Stimulated activated CD4-positive, alpha-beta T cell treated with anti-CD3 and anti-CD28 coated beads, Interleukin-1b, Interleukin-23, amount 100 ng/mL, for 1 hour (primary cell): ENCODE measurements at places on chromosomes 12 and 14.

DNA sequence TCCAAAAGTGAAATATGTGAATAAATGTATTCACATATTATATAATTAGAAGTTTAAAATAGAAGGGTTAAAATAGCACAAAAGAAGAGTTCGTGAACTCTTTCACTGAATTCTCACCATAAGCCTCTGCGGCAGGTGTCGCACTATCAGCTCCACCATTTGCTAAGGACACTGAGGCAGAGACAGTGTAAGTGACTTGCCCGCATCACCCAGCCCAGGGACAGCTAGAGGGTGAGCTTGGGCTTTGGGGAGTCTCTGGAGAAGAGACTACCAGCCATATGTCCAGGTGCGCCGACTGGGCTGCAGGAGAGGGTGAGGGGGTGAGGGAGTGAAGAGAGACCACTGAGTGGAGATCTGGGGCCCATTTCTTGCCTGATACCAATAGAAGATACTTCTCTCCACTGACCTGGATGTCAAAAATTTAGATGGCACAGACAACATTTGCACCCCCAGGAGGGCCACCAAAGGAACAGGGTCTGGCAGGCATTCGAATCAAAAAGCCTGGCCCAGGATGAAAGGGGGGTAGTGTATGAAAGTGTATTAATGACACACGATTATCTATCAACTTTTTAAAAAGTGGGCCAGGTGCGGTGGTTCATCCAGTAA, 28.5 kb downstream of the FAIM2 start:
- no peak for DNase-seq

- no peak for DNase-seq
Measured at GRCh38 chr12:55965240-55965639, 602 bp downstream of the PMEL start.

- DNase-seq, result no peak
Measured at GRCh38 chr14:50272498-50272897, 39.5 kb downstream of the L2HGDH start.

- no peak for DNase-seq
Measured at GRCh38 chr12:50218386-50218785, 51.2 kb upstream of the CERS5 start.

DNA sequence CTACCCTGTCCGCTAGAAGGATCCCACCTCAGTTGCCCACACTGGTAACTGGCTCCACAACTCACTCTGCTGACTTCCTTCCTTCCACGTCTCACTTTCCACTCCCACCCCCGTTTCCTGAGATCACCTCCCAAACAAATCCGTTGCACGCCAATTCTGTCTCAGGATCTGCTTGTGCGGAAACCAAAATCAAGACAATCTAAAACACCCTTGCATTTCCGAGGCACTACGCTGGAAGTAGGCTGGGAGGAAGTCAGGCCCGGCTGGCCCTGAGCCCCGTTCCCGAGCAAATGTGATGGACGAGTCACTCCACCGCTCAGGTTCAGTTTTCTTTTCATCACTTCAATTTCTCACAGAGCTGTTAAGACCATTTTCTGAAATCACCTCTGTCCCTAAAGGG, 23.1 kb downstream of the ABCB9 start:
- DNase-seq, result no peak

- no peak for DNase-seq
Measured at GRCh38 chr14:42192738-42193653, 586.3 kb downstream of the LRFN5 start.

- no peak for DNase-seq
Measured at GRCh38 chr14:66575014-66575413, 67.1 kb downstream of the GPHN start.

GRCh38 chr12:58268069-58268468, 326.7 kb downstream of the ATP23 start:
- no peak for DNase-seq

- DNase-seq, result no peak
Measured at GRCh38 chr14:63611078-63611477, 30.6 kb downstream of the WDR89 start.

DNA sequence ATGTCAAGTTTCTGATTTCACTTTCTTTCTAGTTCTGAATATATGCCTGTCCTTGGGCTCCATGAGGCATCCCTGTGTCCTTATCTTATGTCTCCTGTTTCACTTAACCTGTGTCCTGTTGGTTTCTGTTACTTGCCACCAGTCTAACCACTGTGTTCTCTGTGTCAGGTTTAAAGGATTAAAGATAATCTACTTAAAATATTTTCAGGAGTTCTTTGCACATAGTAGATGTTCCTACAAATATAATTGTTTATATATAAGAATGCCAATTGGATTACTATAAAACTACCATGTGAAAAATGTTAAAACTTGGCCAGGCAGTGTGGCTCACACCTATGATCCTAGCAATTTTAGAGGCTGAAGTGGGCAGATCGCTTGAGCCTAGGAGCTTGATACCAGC, 406.4 kb downstream of the CCER1 start:
- DNase-seq, result no peak

- no peak for DNase-seq
Measured at GRCh38 chr14:69133206-69134125, 19.5 kb downstream of the DCAF5 start.

DNA sequence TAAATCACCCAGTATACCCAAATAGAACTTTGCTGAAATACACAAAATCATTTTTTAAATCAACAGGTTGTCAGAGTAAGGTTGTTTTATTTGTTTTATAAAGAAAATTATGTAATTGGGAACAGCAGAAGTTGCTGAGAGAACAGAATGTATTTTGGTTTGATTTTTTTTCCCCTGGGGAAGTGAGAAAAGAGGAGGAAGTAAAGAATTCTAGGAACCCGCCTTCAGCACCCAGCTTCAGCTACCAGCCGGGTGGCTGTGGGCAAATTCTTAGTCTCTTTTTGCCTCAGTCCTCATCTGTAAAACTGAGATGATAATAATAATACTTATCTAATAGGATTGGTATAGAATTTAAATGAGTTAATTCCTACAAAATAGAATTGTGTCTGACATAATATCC, 119.4 kb downstream of the SRGAP1 start:
- DNase-seq, result no peak

DNA sequence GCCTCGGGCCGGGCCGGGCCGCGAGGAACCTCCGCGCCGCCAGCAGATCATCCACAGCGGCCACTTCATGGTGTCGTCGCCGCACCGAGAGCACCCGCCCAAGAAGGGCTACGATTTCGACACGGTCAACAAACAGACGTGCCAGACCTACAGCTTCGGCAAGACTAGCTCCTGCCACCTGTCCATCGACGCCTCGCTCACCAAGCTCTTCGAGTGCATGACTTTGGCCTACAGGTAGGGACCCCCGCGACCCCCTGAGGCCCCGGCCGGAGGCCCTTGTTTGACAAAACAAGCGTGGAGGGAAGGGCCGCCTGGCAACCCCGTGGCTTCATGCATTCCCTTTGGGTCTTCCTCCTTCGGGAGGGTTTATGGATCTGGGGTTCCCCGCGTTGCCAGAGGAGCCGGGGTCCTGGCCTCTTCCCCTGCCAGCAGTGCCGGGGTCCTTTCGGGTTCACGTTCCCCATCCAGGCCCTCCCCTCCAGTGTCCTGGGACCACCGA, 526 bp downstream of the MLXIP start:
- no peak for DNase-seq

- DNase-seq, result no peak
Measured at GRCh38 chr14:104923640-104924420, 849 bp upstream of the PLD4 start.

- DNase-seq, result no peak
Measured at GRCh38 chr14:102898298-102898697, 24.2 kb upstream of the AMN start.

DNA sequence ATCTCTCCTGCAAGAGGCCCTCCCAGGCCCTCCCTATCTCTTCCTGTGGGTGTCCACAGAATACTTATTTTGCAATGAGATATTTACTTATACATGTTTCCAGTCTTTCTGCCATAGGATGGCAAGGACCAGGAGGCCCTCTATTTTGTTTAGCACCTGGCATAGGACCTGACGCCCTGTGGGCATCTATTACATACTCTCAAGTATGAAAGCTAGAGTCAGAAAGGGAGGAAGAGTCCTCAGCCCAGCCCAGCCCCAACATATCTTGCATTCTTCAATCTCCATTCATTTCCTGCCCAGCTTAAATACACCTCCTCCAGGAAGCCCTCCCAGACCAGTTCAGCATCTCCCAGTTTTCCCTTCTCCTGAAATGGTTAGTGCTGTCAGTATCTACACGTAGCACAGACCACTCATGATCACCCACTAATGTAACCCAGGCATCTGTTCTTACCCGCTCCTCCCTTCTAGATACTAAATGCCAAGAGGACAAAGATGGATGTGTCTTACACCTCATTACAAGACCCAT, 7.4 kb downstream of the FOXN4 start:
- DNase-seq, result no peak

GRCh38 chr14:103391048-103391447, 5.8 kb downstream of the MARK3 start:
- DNase-seq, result no peak

- DNase-seq, result no peak
Measured at GRCh38 chr14:26856876-26857518, 259.2 kb upstream of the NOVA1 start.

GRCh38 chr14:100574642-100575031, 12.6 kb downstream of the BEGAIN start:
- DNase-seq, result no peak

DNA sequence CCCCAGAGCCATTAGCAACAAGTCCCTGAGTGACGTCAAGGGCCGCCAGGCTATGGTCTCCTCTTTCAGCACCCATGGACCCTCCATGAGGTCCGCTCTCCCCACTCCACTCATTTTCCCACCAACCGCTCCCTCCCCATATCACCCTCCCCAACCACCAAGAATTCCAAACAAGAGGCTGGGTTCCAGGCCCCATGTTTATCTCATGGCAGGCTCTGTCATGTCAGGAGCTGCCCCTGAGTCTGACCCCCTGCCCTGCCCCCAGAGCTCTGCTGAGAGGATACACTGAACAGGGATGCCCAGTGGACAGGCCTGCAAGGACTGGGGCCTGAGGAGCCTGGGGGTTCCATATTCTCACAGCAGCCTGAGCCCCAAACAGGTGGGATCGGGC, 21.6 kb upstream of the SMUG1 start:
- no peak for DNase-seq

- DNase-seq, result no peak
Measured at GRCh38 chr14:57486767-57487379, 6.8 kb downstream of the CCDC198 start.

DNA sequence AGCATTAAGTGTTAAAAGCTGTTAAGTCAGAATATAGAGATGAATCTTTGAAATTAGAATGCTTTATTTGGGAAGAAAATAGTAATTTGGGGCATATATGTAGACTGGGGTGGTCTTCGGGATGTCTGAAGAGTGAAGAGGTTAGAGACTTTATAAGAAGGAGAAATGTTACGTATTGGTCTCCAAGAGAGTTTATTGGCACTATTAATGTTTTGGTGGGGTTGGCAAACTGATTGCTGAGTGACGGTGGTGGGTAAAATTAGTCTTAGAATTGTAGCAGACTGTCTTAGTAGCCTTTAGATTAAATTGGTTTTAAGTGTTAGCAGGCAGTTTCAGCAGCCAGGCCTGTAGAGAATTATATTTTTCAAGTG, 4.9 kb upstream of the ATP23 start:
- no peak for DNase-seq

DNA sequence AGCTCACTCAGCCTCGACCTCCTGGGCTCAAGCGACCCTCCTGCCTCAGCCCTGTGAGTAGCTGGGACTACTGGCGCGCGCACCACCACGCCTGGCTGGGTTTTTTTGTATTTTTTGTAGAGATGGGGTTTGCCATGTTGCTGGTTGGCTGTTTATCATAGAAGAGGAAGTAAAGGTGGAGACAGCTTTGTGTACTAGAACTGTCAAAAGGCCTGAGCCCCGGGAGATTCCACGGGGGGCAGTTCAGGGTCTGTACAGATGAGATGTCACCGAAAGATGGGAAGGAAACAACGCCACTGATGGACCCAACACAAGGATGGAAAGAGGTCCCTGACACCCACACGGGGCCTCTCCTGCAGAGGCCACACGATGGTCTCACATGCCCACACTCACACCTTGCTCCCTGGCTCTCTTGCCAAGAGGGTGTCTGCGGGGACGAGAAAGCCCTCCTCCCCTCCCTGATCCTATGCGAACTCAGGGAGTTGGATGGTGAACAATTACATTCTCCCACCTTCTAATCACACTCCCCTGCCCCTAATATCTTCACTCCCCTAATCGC, 66.6 kb downstream of the KDM2B start:
- no peak for DNase-seq

DNA sequence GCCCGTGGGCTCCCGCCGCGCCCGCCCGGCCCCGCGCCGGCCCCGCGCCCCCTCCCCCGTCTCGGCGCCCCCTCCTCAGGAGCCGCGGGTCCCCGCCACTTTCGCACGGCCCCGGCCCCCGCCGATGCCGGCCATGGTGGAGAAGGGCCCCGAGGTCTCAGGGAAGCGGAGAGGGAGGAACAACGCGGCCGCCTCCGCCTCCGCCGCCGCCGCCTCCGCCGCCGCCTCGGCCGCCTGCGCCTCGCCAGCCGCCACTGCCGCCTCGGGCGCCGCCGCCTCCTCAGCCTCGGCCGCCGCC, 263 bp downstream of the RCOR1 start:
- DNase-seq, result no peak

DNA sequence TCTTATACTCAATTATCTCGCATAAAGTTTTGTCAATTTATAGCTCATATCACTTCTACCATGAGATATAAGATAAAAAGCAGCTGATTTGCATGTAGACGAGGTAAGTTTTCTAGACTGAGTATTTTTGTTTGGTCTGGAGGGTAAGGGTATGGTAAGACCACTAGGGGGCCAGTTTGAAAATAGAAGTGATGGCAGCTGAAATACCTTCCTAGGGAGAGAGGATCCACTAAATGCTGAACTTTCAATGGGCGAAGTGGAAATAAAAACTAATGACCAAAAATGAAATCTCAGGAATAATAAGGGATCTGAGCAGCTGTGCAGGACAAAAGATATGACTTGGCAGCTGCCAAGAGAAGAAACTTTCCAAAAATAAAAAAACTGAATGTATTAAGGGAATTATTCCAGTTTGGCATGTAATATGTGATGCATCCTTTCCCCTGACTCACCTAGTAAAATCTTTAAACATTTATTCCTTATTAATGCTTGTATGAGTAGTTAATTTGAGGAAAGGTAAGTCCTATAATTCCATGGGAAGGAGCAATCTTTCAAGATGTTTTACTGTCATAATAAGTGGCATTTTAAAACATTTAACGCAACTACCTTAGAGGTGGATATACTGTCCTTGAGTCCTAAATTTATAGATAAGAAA, 754.5 kb downstream of the C12orf50 start:
- no peak for DNase-seq

- DNase-seq, result no peak
Measured at GRCh38 chr12:93336291-93336741, 41.4 kb upstream of the NUDT4 start.

GRCh38 chr14:76277586-76278130, 98.3 kb upstream of the ESRRB start:
- DNase-seq, result no peak

DNA sequence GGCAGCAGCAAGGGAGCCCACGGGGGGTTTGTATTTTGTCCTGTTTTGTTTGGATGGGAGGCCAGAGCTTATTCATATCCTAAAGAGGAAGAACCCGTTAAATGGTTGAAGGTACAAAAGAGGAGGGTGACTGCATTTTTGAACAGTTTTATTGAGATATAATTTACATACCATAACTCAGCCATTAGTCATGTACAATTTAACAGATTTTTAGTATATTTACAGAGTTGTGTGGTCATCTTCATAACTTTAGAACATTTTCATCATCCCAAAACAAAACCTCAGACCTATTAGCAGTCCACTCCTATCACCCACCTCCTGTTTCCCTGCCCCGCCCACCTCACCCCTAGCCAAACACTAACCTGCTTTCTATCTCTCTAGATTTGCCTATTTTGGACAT, 12.6 kb downstream of the NRDE2 start:
- DNase-seq, result no peak

GRCh38 chr14:71586131-71586897, 345.9 kb upstream of the RGS6 start:
- DNase-seq, result no peak
